Ovary (tissue), 10 donors: ENCODE measurements at places on chromosomes 1 and 21.

- DNase-seq: no peak
Observed at GRCh38 chr1:200794506-200795065, 55.9 kb downstream of the CAMSAP2 start.

- DNase-seq: no peak
Observed at GRCh38 chr21:34892209-34892608, 156.9 kb downstream of the RUNX1 start.

- DNase-seq: peak; percentile 85
Observed at GRCh38 chr21:31866077-31866511, 6.7 kb upstream of the HUNK start.

DNA sequence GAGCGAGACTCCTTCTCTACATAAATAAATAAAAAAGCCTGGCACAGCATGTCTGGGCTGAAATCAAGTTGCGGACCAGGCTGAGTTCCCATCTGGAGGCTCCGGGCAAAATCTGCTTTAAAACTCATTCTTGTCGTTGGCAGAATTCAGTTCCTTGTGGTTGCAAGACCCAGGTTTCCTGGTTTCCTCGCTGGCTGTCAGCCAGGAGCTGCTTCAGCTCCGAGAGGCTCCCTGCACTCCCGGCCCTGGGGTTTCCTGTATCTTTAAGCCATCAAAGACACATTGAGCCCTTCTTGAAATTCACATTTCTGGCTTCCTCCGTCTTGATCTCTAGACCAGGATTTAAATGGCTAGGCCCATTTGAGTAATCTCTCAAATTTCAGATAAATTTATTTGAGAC lies 20.6 kb upstream of the SCCPDH start:
- no peak for DNase-seq

DNA sequence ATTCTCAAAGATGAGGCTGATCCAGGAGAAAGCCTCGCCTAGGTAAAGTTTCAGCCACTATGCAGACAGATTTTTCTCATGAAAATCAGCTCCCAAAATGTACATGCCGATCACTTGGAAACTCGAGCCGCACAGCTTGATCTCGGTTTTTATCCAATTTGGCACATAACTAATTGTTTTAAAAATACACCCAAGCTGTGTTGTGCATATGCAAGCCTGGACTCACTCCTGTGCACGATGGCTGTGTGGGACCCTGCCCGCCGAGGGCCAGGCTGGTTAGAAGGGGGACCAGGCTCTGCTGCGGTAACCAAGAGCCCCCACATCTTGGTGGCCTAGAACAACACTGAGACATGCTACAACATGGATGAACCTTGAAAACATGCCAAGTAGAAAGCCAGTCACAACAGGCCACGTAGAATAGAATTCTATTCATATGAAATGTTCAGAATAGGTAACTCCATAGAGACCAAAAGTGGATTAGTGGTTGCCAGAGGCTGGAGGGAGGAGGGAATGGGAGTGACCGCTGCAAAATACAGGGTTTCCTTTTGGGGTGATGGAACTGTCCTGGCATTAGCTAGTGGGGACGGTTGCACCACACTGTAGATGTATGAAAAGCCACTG lies 16.1 kb upstream of the LDLRAP1 start:
- no peak for DNase-seq

DNA sequence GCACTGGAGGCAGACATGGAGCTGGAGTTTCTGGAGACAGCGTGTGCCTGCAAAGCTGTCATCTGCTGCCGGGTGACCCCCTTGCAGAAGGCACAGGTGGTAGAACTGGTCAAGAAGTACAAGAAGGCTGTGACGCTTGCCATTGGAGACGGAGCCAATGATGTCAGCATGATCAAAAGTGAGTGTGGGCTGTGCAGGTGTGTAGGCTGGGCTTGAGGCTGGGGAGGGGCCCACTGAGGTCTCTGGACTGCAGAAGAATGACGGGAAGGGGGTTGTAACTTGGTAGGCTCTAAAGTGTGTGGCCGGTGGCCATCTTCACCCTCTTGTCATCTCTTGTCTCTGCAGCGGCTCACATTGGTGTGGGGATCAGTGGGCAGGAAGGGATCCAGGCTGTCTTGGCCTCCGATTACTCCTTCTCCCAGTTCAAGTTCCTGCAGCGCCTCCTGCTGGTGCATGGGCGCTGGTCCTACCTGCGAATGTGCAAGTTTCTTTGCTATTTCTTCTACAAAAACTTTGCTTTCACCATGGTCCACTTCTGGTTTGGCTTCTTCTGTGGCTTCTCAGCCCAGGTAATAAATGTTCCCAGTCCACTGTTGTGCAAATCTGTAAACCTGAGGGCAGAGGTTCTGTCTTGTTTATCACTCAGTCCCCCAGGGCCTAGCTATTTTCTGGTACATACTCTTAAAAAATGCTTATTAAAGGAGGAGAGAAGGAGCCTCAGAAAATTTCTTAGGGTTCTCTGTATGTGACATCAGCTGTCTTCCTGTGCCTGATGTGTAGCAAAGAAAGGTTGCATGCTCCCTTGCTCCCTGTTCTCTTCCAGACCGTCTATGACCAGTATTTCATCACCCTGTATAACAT lies 19.9 kb downstream of the ATP8B2 start:
- DNase-seq: no peak

GRCh38 chr1:104402178-104402577 lies 652.5 kb downstream of the AMY1C start:
- DNase-seq: no peak

- DNase-seq: no peak
Observed at GRCh38 chr1:235375919-235376605, 8.8 kb downstream of the TBCE start.

DNA sequence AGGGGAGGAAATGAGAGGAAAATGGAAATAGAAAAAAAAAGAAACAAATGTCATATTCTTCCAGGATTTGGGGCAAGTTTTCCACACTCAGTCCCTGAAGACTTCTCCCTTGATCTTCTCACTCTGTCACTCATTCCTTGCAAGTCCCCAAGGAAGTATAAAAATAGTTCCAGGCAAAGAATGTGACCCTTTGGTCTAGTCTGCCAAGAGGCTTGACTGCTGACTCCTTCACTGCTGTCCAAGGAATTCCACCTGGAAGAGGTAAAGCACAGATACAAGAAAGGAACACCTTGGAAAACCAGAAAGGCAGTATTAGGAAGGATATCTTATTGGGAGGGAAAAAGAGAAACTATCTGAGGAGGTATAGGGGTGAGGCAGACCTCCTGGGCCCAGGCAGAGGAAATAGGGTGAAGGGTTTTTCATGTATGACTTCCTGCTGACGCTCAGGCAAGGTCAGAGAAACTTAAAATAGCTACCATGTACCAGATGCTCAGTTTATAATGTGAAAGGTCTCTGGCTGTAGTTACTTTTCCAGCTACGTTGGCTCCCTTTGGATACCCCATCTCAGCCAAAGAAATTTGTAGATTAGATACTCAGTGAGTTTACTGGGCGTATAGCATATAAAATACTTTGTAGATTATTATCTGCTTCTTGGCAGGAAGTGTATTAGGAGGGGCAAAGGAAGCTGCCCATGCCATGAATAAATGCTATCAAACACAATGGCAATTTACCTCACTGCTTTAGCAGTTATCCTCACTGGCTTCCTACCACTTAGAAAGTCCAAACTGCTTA lies 2.0 kb upstream of the GJA5 start:
- no peak for DNase-seq

- DNase-seq: no peak
Observed at GRCh38 chr1:34488080-34488708, 266.7 kb upstream of the GJB5 start.

DNA sequence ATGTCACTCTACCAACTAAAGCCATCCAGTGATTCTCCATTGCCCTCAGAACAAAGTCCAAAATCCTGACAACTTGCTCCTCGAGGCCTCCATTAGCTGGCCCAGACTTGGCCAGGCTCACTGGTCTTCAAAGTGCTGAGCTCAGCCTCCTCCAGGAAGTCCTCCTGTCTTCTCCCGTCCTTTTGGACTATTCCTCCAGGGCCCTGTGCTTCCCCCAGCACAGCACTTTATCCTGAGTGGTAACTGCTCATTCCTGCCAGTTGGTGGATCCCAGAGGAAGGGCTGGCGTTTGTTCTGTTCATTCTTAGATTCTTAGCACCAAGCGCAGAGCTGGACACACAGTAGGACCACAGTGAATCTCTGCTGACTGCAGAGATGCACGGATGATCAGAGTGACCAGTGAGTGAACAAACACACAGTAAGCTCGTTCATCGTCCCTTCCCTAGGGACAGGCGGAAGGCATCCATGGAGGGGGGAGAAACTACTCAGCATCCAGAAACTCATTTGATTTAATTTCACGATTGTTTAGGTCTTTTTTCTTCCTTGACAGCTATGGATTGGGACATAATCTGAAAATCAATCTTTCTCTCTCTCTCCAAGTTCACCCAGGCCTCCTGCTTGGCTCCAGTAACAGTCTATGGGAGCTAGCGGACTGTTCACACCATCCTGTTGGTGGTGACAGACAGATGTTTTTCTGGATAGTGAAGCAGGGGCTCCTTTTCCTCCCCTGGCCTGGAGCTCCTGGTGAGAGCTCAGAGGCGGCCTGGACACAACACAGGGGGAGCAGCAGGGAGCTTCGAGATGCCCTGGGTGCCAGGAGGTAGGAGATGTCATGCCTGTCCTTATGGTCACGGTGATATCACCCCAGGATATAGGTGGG lies 180.2 kb downstream of the PTPRU start:
- DNase-seq: no peak

DNA sequence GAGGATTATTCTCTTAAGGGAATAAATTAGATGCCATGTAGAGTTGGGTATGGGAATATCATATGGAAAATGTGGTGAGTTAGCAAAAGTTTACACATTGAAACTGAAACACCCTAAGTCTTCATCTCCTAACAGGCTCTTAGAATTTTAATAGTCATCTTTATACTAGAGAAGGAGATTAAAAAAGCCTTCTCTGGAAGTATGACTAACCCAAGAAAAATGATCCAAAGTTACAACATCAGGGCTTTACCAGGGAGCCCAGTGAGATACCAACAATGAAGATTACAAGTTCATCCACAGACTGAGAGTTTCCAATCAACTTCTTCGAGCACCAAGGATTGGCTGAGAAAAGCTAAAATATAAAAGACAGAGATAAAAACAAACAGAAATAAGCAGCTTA lies 70.0 kb upstream of the KIAA0040 start:
- DNase-seq: no peak

GRCh38 chr1:101241485-101242225 lies 4.8 kb downstream of the S1PR1 start:
- no peak for DNase-seq

DNA sequence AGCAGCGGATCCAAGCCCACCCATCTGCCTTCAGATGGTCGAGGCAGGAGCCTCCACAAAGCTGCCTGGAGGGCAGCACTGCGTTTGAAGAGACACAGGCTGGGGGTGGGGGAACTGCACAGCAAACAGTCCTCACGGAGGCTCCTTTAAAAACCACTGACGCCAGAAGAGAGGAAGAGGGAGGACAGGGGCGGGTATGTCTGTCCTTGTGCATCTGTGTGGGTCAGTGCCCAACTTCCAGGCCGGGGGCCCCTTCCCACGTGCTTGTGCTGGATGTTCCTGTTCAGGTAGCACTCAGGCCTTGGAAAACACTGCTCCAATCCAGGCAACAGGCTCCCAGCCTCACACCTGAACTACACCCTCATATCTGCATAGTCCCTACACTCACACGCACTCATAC lies 7.7 kb downstream of the AHDC1 start:
- DNase-seq: peak; percentile 45

- no peak for DNase-seq
Observed at GRCh38 chr1:56472860-56473259, 106.5 kb downstream of the PLPP3 start.

- no peak for DNase-seq
Observed at GRCh38 chr1:17053086-17053684, 647 bp downstream of the SDHB start.

- no peak for DNase-seq
Observed at GRCh38 chr1:109307274-109308021, 637 bp upstream of the MYBPHL start.

DNA sequence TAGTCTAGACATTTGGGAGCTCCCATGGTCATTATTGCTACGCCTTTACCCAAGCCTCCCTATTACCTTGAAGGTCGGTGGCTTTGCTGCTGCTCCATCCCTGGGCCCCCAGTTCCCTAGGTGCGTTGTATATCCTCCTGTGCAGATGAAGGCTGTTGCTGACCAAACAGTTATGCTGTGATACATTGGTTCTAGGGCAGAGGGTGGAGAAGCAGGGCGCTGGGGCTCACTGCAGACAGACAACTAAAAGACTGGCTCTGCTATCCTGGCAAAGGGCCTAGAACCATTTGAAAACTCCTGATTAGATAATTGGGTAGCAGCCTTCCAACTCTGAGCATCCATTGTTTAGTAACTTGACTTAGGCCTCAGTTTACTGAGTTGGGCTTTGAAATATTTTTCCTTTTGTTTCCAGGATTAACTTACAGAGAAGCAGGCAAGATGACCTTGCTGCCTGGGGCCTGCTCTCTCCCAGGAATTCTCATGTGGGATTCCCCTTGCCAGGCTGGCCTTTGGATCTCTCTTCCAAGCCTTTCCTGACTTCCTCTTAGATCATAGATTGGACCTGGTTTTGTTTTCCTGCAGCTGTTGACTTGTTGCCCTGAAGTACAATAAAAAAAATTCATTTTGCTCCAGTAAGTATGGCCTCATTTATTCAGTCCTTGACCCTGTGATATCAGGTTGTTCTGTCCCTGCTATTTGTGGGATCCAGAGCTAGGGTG lies 15.5 kb downstream of the CHI3L2 start:
- no peak for DNase-seq

DNA sequence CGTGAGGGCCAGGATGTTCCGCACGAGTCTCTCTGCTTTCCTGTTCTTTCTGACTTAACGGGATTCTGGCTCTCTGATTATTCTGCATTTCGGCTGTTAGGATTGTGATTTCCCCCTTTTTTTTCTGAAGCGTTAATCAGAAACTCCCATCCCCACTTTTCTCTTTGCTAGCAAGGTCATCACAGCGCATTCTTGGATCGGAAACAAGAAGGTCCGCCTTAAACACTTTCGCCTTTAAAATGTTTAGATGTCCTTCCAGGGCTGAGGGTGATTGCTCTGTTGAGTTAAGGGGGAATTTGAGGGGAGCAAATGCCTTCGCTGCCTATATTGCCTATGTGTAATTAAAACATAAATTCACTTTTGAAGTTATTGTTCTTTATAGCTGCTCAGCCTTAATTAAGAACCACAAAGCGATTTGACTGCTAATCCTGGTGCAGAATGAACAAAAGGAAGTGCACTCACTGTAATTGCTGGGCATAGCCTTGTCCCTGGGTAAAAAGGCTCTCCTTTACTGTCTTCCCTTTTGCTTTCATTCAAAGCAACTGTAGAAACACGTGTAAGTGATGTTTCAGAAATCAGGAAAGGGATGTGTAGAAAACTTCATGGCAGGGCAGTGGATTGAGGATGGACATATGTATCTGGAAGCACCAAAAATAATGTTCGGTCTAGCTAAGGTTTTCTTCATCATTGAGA lies 1.2 kb downstream of the LAMC1 start:
- DNase-seq: no peak

DNA sequence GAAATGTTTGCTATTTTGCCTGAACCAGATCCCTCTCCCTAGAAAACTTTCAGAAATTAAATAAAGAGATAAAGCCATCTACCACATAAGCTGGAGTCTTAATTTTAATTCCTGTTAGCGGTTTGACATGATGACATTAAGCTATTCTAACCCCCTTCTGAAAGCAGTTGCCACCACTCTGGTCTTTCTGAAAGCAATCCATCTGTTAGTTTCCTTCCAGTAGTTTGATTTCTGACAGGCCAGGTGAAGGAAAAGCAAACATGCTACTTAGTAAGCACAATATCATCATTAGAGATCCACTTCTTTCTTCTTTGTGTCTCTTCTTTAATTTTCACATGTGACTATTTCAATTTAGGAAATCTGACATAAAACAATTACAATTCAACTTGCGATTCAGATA lies 39.9 kb downstream of the RGL1 start:
- no peak for DNase-seq
